ENCODE measurements at places on chromosomes 3 and 15. TPM values are rescaled to one million over a fixed set of nuclear protein-coding genes. Genes with fewer than 3 reads are reported as not detected.

ANKRD34C gene
- not detected for total RNA-seq

ZNF501 gene
- not detected for total RNA-seq

CASR gene
- not detected for total RNA-seq

ITPKA gene
- 9.7 TPM for total RNA-seq

GOLGA6L4 gene
- 0.60 TPM for total RNA-seq

GBE1 gene
- total RNA-seq = 23.5 TPM

SUSD5 gene
- 3.7 TPM for total RNA-seq

ALDH1L1 gene
- total RNA-seq = 0.36 TPM

CAV3 gene
- not detected for total RNA-seq

SMAD6 gene
- 25.5 TPM for total RNA-seq

UPK1B gene
- 12.3 TPM for total RNA-seq

TNNC1 gene
- total RNA-seq = 0.86 TPM

DUOXA2 gene
- not detected for total RNA-seq

GP9 gene
- total RNA-seq = not detected

GOLGA8T gene
- total RNA-seq = 1.6 TPM

PRSS50 gene
- total RNA-seq = not detected

MB21D2 gene
- total RNA-seq = 4.6 TPM

SKOR1 gene
- not detected for total RNA-seq

ACKR2 gene
- total RNA-seq = 0.13 TPM

CCDC39 gene
- not detected for total RNA-seq

SLC28A1 gene
- total RNA-seq = not detected

PLSCR5 gene
- not detected for total RNA-seq

MOBP gene
- 0.02 TPM for total RNA-seq

FOXB1 gene
- not detected for total RNA-seq

HYAL1 gene
- total RNA-seq = 0.54 TPM

LRTM1 gene
- total RNA-seq = not detected

CDHR4 gene
- 0.12 TPM for total RNA-seq

UTS2B gene
- total RNA-seq = not detected

ZPLD1 gene
- total RNA-seq = not detected

GOLGA8O gene
- 0.28 TPM for total RNA-seq

ASB14 gene
- total RNA-seq = not detected

LRRC34 gene
- total RNA-seq = not detected

CNTN4 gene
- not detected for total RNA-seq

All from A549 treated with AZD2906 at 1 μM for 4 hours (cell line).